ENCODE measurements at places on chromosomes 5 and 9.

- no peak for DNase-seq
Observed at GRCh38 chr5:142428036-142428772, 103.4 kb upstream of the SPRY4 start.

- DNase-seq: peak; percentile 3
Observed at GRCh38 chr5:169302491-169303118, 1.7 kb upstream of the SLIT3 start.

GRCh38 chr5:126391386-126391785, 31.8 kb upstream of the GRAMD2B start:
- DNase-seq: no peak

DNA sequence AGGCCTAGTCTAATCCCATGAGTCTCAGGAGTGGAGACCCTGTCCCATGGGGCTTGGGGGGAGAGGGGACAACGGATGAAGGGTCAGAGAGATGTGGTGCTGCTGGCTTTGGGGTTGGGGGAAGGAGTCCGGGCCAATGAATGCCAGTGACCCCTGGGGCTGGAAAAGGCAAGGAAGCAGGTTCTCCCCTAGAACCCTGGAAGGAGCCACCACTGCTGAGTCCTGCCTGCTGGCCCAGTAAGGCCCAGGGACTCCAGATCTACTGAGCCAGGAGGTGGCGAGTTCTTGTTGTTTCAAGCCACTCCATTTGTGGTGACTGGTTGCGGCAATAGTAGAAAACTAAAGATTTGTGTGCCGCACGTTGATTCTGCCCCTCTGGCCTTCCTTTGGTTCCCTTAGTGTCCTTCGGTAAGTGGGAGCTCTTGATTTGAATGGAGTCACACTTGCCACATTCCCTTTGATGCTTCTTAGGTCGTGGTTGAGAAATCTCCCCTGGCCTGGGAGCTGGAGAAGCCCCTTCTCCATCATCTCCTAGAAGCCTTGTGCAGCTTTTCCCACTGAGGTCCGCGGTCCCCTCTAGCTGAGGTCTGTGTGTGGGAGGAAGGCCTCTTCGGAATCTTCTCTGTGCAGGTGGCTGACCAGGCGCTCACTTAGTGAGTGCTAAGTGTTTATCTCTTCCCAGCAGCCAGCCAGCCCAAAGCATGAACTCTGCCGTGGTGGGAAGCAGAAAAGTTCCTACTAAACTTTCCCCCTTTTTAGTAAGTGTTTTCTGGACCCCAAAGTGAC, 9.0 kb downstream of the FCN1 start:
- no peak for DNase-seq

GRCh38 chr9:99357575-99357974, 135.5 kb downstream of the SEC61B start:
- no peak for DNase-seq

GRCh38 chr5:65954200-65954599, 27.8 kb downstream of the ERBIN start:
- no peak for DNase-seq

GRCh38 chr9:72089451-72090130, 29.2 kb upstream of the C9orf57 start:
- no peak for DNase-seq

GRCh38 chr5:61290791-61291210, 41.3 kb upstream of the ZSWIM6 start:
- no peak for DNase-seq

Measured in CMK (cell line).